Activated CD4-positive, alpha-beta T cell treated with anti-CD3 and anti-CD28 coated beads for 36 hours (primary cell): ENCODE measurements at places on chromosomes 12 and 14.
A peak's percentile ranks its signal among the peaks of the same experiment; 100 is the strongest.

- no peak for DNase-seq
These were observed 1.8 kb upstream of the RNU7-1 start for GRCh38 chr12:6941782-6942181.

GRCh38 chr12:49632986-49633702, 9.8 kb downstream of the PRPF40B start:
- DNase-seq = no peak

DNA sequence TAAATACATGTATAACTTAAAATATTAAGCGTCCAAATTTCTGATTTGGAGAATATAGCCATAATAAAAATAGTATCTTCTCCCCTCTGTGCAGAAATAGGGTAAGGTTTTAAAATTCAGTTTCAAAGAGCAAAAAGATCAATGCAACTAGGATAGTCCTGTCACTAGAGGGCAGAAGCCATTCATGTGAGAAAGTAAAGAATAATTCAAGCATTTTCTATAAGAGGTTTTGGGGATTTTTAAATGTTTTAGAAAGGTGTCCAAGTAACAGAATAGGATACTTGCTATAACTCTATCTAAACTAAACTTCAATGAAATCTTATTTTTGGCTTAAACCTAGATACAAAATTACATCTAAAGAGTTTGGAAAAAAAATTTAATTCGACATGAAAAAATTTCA, 50.3 kb downstream of the ADAMTS20 start:
- no peak for DNase-seq

DNA sequence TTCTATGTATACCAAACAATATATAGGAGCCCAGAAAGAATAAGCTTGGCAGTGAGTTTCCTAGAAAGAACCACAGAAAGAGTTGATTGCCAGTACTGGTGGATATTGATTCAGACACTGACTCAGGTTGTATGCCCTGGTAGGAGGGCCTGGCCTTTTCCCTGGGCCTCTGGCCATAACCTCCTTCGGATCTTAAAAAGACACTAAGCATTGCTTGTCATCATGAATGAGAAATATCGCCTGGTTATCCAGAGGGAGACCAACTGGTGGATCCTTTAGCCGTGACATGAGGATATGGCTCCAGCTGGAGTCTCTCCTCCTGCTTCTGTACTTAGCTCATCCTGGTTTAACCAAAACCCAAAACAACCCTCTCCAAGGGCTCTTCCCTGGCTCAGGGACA, 231.5 kb downstream of the MSRB3 start:
- DNase-seq = no peak

- DNase-seq = no peak
These were observed 77.8 kb downstream of the NDUFA12 start for GRCh38 chr12:94925729-94926128.

DNA sequence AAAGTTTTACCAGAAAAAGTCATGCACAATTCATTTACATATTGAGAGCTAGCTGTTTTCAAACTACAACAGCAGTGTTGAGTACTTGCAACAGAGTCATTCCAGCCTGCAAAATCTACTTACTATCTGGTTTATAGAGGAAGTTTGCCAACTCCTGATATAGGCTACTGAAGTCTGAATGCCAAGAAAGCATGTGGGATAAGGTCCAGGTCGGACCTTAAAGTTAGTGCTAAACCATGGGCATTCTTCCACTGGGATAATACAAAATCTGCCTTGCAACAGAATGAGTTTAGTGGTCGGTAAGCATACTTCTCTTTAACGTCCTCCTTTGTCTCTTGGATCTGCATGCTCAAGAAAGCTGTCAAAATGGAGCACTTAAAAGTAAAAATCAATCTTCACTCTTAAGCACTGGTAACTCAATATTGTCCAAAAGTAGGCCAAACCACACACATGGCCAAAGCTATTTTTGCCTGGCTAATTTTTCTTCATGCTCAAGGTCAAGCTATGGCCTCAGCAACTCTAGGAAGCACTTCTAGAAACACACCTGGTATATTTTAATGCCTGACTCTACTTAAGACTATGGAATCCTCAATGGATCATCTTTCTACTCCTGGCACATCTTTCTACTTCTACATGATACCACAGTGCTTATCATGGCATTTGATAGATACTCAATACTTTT, 364.9 kb upstream of the KITLG start:
- DNase-seq = no peak

DNA sequence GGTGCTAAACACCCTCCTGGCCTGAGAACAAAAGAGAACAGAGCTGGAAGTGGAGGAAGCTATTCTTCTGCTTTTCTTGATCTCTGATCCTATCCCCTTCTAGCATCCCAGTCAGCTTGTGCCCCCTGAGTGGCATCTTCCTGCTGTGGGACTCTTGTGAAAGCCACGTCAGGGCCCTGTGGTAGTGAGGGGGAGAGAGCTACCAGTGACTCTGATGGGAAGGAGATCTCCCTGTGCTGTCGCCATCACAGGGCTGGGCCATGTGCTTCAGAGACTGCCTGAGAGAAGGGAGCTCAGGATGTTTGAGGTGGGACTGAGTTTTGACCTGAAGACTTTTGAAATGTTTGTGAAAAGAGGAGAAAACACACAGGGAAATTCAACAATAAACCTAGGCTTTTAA, 107.6 kb upstream of the FUT8 start:
- no peak for DNase-seq

DNA sequence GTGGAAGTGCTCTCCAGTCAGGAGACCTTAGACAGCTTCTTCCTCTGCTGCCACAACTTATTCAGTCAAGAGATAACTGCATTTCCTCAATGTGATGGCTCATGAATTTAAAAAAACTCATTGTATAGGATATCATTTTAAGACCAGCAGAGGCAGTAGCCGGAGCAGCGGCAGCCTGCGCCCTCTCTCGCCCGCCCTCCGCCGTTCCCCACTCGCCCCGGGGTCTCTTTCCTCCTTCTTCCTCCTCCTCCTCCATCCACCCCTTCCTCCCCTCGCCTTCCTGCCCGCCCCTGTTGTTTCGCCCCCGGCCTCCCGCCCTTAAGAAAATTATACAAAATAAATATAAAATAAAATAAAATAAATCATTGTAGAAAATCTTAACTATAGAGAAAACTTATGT, 687.6 kb downstream of the FLRT2 start:
- no peak for DNase-seq

GRCh38 chr14:101363261-101363555, 198.1 kb upstream of the DIO3 start:
- DNase-seq = no peak

DNA sequence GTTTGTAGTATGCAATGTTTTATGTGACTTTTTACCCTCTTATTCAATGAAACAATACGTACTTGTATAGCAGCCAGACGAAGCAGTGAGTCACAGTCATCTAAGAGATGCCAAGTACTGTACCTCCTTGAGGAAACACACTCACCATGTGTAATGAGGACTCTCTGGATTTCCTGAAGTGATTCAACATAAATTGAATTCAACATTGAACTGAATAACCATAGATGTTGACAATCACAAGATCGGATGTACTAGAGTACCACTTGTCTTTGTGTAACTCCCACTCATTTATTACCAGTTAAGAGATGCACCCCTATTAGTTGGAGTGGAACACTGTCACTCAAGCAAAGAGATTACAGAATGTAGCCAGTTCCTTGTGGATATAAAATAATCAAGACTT, 175.2 kb upstream of the HMGA2 start:
- no peak for DNase-seq

- no peak for DNase-seq
These were observed 690.9 kb upstream of the LMO3 start for GRCh38 chr12:17296882-17297281.

DNA sequence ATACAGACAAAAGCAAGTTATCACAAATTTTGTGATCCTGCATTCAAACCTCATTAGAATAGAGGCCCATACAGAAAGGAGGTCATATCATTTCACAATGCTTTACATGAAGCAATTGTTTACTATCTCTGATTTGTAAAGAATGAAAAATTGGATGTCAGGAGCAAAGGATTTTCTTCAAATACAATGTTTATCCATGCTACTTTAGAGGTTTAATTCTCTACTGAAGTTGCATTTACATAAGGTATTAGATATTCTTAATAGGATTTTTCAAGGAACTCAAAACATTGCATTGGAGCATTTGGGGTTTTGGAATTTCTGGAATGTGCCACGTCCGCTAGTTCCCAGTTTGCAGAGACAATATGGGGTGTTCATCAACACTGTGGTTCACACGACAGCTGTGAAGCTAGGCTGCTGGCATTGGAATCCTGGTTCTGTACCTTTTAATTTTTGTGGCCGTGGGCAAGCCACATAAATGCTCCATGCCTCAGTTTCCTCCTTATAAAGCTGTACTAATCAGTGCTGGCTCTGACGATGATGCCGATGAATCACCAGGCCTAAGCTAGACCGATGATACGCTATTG, 174.8 kb downstream of the APAF1 start:
- no peak for DNase-seq

GRCh38 chr12:118982984-118983761, 1.8 kb downstream of the SRRM4 start:
- no peak for DNase-seq

- no peak for DNase-seq
These were observed 3.4 kb downstream of the SSPN start for GRCh38 chr12:26198742-26199141.

DNA sequence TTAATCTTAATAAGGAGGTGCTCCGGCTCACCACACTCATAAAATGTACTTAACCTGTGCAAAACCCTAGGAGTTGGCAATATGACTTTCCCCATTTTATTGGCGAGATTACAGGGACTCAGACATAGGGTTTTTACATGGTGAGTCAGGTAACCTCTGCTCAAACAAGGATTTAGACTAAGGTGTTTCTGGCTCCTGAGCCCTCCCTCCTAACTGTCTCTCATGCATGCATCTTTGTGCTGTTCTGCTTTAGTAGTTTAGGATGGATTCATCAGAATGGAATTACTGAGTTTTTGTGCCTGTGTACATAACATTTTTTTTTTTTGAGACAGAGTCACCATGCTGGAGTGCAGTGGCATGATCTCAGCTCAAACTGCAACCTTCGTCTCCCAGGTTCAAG, 993.3 kb upstream of the TMEM132C start:
- no peak for DNase-seq

GRCh38 chr14:26206640-26207039, 391.2 kb downstream of the NOVA1 start:
- no peak for DNase-seq

- DNase-seq = no peak
These were observed 3.8 kb downstream of the LRP1 start for GRCh38 chr12:57131896-57132744.

DNA sequence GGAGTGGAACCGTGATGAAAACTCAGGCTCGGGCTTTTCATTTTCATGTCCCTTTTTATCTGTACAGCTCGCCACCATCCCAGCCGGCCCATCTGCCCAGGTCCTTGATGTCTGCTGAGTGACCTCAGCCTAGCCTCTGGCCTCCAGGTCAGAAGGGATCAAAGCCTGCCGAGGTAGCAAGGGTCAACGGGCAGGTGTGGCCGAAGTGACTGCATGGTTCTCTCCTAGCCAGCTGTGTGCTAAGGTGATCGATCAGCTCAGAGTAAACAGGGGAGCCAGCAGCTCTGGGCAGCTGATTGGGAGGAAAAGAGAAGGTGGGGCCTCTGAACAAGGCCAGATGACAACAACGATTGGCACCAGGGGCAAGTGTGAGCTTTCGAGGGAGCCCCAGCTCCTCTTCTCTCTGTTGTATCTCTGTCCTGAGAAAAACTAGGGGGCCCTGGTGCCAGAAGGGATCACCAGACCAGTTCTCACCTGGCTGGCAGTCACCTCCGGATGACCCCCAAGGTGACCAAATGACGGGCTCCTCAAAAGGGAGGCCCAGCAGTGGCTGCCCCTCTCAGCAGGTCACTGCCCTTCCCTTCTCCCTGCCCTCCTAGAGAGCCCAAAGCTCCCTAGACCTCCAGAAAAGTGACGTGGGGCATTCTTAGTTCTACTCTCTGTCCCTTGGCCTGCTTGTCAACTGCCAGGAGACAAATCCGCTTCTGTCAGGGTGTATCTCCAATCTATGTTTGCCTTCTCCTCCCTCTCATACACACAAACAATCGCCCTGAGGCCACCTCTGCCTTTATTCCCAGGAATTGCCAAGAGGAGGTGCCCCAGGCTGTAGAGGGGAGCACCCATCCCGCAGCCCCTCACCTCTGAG, 3.4 kb downstream of the SLC6A12 start:
- DNase-seq = no peak

DNA sequence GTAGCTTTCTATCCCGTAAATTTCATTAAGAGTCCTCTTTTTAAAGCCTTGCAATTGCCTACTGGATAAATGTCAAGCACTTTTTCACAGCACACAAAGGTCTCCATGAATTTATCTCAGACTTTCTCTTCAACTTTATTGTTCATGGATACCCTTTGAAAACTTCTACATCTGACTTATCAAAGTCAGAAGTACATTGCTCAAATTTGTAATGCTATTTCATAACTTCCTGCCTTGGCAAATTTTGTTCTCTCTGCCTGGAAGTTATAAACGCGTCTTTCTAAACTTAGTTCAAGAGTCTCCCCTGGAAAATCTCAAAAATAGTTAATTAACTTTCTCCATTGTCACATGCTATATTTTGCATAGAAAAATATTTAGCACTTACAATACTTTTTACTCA, 55.9 kb upstream of the RERGL start:
- no peak for DNase-seq

DNA sequence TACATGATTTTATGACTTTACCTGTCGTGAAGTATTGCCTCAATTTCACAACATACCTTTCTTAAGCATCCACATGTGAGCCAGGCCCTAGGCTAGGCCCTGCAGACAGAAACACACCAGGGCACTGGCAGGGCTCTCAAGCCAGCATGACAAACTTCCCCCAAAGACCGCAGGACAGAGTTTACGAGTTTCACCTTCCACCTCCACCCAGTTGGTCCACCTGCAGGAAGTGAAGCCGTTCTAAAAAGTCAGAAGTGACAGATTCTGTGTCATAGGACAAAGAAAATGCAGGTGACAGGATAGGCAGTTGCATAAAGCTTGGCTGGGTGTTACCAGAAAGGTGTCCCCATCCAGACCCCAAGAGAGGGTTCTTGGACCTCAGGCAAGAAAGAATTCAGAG, 382.3 kb downstream of the PCNX1 start:
- peak; percentile 25 for DNase-seq

- DNase-seq = no peak
These were observed 1.8 kb downstream of the TRMT61A start for GRCh38 chr14:103530831-103531230.

- DNase-seq = no peak
These were observed 34.0 kb downstream of the KCNMB4 start for GRCh38 chr12:70400124-70400523.

DNA sequence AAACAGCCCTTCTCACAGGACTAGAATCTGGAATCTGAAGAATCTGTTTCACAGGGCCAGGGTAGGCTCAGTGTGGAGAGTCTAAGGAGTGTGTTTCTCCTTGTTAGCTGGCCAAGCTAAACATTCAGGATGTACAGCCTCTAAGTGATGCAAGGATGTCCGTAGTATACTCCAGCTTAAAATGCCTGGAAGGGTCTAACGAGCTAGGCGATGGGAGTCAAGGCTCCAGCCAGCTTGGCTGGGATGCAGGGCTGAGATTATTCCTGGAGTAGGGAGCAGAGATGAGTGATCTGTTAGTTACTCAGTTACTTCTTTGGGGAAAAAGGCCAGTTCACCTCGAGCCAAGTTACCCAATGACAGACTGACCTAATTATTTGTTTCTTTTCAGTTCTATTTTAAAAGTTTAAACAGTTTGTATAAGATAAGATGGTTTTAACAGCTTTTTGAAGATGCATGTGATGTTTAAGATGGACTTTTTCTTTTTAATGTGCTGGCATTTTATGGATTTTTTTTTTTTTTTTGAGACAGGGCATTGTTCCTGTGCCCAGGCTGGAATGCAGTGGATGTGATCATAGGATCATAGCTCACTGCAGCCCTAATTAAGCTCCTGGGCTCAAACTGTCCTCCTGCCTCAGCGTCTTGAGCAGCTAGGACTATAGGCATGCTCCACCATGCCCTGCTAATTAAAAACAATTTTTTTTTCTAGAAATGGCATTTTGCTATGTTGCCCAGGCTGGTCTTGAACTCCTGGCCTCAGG, 41.1 kb downstream of the SYNE2 start:
- DNase-seq = no peak
